ENCODE measurements at places on chromosomes 2 and 18.

DNA sequence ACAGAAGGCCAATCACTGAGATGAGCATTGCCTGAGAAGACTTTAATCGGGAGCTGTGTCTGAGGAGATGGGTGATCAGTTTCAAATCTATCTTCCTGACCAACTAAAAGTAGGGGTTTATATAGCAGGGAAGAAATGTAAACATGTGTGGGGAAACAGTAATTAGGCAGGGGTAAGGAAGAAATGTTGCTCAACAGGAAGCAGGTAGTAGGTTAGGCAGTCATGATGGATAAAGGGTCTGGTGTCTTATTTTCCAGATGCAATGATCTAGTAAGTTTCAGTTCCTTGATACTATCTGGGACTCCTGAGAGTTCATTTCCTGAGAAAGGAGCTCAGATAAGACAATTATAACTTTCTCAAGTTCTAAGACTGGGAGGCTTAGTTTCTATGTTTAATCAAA lies 33.8 kb upstream of the DNAJC10 start:
- no peak for DNase-seq

- no peak for DNase-seq
These were observed 47.6 kb downstream of the GPD2 start for GRCh38 chr2:156483741-156484173.

- no peak for DNase-seq
These were observed 171.6 kb downstream of the IKZF2 start for GRCh38 chr2:212979799-212980198.

- no peak for DNase-seq
These were observed 10.4 kb upstream of the NFATC1 start for GRCh38 chr18:79385326-79385707.

- DNase-seq = no peak
These were observed 563.8 kb downstream of the TDRD15 start for GRCh38 chr2:21687589-21687988.

DNA sequence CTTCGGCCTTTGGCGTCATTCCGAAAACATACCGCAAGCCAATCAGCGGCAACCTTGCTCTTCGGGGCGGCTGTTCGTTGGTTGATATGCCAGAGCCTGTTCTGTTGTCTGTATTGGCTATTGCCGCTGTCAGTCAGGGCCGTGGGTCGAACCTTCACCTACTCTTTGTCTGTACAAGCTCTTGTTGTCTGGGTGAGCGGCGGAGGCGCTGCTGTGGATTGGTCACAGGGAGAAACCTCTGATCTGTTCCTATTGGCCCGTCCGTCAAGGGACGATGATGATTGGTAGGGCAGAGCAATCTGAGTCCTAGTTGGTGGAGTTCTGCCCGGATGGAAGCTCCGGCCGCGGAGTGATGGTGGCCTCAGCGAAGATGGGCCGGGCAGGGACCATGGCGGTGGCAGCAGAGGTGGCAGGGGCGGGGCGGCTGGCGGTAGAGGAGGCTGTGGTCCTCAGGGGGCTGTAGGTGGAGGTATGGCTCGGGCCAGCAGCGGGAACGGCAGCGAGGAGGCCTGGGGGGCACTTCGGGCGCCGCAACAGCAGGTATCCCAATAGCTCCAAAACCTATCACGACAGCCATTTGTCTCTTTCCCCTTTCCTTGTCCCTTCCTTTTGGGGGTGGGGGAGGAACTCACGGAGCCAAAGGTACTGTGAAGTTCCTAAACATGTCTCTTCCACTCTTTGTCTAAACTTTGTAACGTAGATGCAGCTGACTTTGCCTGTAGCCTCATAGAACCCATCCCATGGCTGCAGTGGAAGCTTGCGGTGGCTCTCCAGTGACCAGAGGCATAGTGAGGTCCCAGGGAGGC lies at the start of gene WBP1:
Gene WBP1 (plus strand): TSS at position 307 of the 806 bp plus-strand sequence. CDS start 165 bp downstream, at position 472.
- peak; percentile 100 for DNase-seq

DNA sequence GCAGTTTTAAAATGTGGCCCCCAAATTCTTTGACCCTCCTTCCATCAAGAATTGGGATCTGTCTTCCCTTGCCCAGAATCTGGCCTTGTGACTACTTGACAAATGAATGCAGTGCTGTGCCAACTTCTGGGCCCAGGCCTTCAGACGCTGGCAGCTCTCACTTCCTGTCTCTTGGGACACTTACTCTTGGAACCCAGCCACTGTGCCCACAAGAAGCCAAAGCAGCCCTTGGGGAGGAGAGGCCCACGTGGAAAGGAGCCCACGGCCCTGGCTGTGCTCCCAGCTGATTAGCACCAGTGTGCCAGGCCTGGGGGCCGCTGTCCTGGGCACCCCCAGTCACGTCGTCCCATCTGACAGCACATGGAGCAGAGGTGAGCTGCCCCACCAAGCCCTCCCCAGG lies 56.6 kb downstream of the RPL37A start:
- no peak for DNase-seq

DNA sequence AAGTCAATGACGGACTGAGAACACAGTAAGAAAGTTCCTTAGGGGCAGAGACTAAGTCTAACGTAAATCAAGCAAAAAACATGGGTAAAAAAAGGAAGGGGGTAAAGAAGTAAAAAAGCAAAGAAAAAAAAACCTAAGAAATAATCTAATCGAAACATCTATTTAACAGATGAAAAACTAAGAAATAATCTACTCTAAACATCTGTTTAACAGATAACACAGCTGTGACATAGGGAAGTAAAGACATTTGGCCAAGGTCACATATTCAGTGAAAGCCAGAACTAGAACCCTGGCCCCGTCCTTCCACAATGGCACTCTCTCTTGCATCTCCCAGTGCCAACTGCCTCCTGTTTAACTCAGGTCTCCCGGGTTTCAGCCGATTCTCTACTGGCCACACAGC lies 48.1 kb downstream of the PSD4 start:
- DNase-seq = no peak

DNA sequence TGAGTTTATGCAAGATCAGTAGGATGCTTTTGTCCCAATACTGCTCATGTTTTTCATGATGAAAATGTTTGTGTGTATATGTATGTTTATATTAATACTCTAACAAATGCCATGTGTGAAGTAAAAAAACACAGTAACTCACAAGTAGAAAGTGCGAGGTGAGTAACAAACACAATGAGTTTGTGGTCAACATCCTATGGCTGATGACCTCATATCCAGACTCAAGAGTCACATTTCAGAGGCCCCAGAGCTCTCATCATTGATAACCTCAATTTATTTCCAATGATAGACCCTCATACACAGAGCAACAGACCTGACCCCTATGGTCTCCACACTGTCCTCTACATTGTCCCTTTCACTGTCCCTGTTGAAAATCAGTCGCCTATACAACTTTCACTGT lies 34.5 kb downstream of the ZNF519 start:
- DNase-seq = no peak

GRCh38 chr18:13136904-13137669 lies 81.5 kb upstream of the LDLRAD4 start:
- peak; percentile 60 for DNase-seq

- no peak for DNase-seq
These were observed 140.2 kb upstream of the BCL2L11 start for GRCh38 chr2:110980339-110981062.

DNA sequence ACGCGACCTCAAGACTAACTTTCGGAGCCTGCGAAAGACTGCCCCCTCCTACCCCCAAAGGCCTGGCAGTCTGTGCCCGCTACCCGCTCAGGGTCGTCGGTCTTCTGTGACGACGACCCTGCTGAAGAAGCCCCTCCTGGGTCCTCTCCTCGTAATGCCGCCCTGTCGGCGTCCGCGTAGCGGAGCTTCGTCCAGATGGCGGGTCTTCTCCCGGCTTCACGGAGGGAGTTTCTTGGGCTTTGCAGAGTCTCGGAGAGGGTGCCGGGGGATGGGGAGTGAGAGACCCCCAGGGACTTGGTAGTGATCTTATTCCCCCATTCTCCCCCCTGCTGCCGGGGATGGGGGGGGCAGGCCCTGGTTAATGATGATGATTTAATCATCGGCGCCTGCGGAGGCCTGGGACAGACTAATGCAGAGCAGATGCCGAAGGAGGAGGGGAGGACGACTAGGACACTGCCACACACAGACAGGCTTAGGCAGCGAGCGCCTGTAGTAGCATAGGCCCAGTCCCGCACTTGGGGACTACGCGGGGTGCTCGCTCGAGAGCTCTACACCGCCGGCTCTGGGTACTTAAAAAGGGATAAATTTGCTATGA lies 528 bp upstream of the PCGF1 start:
- peak; percentile 41 for DNase-seq

DNA sequence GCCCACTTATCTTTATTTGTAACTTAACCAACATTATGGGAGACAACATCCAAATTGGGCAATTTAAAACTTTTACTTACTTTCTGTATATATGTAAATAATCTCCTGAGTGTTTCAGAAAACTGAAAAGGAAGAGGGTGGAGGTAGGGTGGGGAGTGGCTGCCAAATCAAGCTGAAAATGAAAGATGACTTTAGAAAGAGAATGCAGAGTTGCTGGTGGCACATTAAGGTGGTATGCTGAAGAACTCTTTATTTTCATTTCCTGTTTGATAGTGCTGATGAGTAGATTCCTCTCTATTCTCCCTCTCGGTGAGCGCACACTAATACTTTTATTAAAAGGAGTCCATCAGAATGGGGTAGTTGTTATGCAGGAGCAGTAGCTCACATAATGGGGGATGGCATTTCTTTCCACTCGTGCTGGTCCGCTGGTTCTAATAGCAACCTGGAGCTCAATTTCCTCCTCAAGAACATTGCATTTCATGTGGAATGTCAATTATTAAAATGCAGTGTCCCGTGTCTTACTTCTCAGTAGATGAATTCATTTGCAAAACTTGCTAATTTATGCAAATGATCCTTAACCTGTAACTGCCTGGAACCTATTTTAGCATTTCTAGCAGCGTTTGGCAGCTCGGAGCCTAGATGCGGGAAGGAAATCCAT lies 466.9 kb upstream of the HNRNPA3 start:
- no peak for DNase-seq

DNA sequence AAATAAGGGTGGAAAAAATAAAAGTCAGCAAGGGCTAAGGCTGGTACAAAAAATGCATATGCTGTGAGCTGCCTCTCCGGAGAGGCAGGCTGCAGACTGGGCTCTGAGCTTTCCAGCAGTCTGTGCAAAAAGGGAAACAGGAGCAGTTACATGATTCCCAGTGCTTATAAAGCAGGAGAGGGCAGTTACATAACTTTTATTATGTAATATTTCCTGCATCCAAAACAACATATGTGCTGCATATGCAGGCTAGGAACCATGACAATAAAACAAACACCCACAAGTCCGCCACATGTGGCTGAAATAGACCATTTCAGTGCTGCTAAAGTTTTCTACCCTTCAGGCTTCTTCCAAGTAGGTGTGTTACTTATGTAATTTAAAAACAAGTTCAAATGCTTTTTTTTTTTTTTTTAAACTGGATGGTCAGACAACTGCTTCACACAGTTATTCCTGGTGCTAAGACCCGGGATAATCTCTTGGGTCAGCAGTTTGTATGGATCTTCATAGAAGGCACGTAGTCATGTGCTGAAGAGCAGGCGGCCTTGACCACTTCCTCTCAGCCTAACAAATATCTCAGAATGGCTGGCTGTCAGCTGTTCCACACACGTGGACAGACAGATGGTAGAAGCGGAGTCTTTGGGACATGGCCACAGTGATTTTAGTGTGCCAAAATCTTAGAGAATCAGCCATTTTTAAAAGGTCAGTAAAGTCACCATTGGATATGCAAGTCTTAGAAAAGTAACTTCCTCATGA lies 43.5 kb downstream of the ARMC9 start:
- no peak for DNase-seq

DNA sequence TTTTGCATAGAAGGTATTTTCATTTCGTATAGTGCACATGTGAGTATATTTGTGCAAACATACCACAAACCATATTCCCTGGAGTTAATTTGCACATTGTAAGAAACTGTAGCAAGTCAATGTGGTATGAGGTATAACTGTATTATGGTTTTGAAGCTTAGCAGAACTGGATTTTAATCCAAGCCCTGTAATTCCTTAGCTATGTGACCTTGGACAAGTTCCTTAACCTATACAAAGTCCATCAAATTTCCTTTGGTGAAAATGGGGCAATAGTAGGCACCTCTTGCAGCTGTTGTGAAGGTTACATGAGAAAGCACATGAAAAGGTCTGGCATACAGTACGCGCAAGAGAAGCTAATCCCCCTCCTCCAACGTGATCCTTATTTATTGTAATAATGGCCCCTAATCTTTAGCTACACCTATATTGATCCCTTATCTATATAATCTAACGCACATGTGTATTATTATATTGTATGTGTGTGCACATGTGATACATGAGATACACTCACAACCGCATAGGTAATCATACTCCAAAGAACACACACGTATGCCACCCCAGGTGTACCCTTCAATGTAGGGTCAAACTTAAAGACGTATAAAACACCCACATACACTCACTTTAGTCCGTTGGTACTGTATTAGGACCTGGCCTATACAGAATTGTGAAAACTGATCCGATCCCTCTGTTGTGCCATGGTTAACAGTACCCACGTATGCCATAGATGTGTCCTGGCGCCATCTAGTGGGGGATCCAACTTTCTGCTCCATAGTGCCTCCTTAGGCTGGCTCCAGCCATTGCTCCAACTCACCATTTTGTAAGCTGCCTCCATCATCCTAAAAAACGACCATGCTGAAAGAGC lies 402.9 kb upstream of the SLC14A2 start:
- DNase-seq = peak; percentile 81

DNA sequence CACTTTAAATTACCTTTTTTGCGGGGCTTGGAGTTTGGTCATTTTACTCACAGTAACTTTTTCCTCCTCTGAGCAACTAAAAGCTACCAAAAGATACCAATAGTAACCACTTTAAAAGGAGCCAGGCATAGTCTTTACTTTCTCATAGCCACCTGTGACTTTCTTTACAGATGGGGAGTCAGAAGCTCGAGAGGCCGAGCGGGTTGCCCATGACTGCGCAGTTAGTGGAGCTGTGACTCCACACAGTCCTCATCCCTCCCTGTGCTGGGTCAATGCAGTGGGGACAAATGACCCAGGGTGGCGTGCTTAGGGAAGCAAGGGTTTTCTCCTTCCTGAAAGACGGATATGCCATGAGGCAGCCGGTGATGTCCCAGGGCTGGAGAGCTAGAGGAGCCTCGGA lies 11.9 kb downstream of the LCT start:
- no peak for DNase-seq

DNA sequence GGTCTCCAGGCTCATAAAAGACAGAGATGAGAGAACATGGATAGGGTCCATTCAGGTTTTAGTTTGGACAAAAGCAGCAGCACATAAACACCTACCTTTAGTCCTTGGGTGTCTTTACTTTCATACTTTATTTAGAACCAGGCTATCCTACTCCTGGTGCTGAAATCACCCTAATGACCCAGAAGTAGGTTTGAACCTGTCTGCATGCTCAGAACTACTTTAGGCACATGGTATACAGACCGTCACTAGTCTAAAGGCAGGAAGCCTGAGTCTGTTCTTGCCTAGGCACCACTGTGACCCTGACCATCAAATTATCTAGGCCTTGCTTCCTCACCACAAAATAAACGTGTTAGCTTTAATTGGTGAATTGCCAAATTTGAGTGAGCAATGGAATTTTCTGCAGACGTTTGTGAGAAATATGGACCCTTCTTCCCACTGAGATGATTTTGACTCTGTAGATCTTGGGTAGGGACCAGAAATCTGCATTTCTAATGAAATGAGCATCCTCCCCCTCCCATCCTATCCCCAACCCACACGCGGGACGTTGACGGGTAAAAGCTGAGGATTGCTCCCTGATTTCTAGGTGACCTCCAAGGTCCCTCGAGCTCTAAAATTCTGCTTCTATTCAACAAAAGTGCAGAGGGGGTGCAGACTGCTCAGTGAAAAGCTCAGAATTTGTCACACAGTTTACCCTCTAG lies 75.1 kb downstream of the PLEKHM3 start:
- no peak for DNase-seq

Data from activated naive CD4-positive, alpha-beta T cell treated with anti-CD3 and anti-CD28 coated beads, Interleukin-2, amount 10 ng/mL, durations not matched to agents 7 days and 5 days (primary cell).